ENCODE measurements at places on chromosomes 11 and 22.
A peak's percentile ranks its signal among the peaks of the same experiment; 100 is the strongest.

DNA sequence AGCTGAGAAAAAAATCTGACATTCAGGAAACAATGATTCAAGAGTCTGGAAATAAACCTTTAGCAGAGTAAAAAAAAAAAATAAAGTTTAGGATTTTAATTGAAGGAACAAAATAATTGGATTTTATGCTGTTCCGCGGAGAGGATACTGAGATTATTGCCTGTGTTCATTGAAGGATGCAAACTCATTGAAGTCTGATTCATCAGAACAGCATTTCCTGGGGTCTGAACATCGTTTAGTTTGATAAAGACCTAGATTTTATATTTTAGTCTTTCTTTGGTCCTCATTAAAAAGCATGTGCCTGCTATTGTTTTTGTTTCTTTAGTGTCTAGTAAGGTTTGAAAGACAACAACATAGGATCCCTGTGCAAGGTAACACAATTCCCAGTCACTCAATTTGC, 4.5 kb downstream of the TLCD5 start:
- no peak for DNase-seq

DNA sequence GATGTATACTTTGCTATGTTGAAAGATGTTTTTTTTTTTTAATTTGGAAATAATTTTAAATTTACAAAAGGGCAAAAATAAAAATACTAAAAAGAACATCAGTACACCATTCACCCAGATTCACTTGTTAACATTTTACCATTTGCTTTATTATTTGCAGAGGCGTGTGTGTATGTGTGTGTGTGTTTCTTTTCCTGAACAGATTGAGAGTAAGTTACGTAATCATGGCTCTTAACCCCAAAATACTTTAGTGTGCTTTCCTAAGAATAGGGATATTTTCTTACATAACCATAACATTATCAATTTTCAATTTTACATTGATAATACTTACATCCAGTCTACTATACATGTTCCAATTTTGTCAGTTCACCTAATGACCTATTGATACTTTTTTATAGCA, 91.5 kb upstream of the HORMAD2 start:
- no peak for DNase-seq

DNA sequence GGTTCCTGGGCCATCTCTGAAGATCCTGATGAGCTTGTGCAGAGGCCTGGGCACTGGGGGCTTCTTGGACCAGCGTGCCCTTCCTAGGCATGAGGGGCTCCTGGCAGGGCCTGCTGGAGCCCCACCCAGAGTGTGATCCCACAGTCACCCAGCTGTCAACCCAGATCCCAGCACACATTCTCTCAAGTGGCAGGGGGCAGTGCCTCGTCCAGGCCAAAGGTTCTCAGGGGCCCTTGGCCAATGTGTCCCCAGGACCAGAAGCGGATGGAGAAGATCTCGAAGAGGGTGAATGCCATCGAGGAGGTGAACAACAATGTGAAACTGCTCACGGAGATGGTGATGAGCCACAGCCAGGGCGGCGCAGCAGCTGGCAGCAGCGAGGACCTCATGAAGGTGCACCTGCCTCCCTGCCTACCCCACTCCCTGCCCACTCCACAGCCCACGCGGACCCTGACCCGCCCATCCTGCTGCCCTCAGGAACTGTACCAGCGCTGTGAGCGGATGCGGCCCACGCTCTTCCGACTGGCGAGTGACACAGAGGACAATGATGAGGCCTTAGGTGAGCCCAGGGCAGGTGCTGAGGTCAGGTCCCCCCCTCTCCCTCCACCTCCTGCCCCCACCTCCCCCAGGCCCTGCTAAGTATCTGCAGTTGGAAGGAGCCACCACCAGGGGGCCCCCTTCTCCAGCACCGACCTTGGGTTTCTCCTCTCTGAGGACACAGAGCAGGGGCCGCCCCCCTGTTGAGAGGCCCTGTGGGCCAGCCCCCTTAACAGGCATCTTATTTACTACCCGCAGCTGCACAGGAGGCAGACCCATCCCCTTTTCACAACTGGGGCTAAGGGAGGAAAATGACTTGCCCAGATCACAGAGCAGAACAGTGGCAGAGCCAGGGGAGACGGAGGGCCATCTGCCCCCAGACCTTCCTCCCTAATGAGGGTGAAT, 14.7 kb downstream of the GGA1 start:
- peak; percentile 82 for DNase-seq

- DNase-seq: no peak
Measured at GRCh38 chr11:10490398-10491241, 35.6 kb downstream of the AMPD3 start.

DNA sequence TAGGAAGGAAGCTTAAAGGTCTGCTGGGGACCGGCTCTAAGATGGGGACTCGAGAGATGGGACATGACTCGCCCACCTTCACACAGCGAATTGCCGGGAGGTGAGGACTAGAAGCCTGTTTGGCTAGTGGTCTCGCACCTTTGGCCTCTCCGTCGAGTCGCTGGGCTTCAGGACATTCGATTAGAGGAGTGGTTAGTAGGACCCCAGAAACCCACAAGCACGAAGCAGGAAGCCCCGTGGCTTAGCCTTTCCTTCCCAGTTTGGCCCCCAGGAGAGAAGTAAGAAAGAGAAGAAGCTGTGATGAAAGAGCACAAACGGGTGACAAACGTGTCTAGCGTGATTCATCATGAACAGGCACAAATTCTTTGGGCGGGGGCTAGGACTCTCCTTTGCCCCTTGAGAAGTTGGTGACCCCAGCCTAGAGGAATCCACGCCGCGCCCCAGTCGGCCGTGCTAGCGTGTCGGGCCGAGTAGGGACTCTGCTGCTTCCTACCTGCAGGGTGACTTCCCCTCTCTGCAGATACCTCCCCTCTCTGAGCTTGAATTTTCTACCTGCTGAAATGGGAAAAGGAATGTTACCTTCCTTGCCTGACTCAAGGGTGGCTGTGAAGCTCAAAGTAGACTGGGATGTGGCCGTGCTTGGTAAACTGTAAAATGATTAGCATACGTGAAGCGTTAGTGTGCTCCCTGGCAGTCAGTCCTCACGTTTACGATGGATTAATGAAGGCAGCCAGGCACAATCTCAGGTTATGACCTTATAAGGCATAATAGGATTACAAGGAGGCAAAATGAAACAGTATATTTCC, 1.1 kb upstream of the ADM start:
- peak; percentile 33 for DNase-seq

GRCh38 chr11:126816645-126817044, 183.9 kb downstream of the KIRREL3 start:
- DNase-seq: no peak

GRCh38 chr22:20021196-20022181, 579 bp downstream of the TANGO2 start:
- peak; percentile 20 for DNase-seq
